ENCODE measurements at places on chromosomes 4 and X.

GRCh38 chr4:48968814-48969213, 17.3 kb upstream of the CWH43 start:
- DNase-seq: no peak

DNA sequence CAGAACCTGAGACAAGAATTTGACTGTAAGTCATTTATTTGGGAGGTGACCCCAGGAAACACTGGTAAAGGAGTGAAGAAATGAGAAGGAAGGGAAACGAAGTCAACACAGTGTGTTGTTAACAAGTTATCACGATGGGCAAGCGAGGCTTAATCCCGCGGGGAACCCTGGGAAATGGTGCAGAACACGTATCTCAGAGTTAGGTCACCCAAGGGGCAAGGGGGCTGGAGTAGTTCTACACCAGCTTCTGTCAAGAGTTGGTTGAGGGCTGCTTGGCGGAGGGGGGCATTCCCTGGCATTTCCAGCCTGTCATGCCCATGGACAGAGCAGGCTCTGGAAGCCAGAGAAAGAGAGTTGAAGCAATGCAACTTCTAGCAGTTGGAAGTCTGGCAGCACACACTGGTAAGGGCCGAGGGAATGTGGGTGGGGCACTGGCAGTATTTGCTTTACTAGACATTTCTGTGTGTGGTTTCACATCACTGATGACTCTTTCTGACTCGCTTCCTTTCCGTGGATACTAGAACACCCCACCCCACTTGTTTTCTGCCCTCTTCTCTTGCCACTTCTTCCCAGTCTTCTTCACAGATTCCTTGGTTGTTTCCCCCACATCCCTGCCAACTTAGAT, 52.2 kb upstream of the ADGRG2 start:
- no peak for DNase-seq

- DNase-seq: peak; percentile 30
These were observed 664 bp downstream of the PRSS12 start for GRCh38 chr4:118351851-118352827.

- DNase-seq: no peak
These were observed 15.1 kb downstream of the SLC2A9 start for GRCh38 chr4:10006231-10006600.

DNA sequence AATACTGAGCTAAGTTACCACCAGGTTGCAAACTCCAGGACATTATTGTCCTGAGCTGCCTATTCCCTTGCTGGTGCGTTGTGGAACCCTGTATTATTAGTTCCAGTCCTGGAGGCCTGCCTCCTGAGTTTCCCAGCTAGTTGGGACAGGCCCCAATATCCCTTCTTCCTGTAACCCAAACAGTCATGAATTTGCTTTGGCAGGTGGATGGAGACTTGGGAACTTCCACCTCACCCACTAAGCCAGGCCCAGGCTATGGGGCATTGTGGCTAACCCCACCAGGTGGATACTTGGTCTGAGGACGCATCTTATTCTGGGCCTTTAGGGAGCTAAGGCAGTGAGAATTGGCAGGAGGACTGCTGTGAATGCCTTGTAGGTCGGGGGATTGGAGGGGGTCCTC, 5.0 kb downstream of the RBM3 start:
- no peak for DNase-seq

DNA sequence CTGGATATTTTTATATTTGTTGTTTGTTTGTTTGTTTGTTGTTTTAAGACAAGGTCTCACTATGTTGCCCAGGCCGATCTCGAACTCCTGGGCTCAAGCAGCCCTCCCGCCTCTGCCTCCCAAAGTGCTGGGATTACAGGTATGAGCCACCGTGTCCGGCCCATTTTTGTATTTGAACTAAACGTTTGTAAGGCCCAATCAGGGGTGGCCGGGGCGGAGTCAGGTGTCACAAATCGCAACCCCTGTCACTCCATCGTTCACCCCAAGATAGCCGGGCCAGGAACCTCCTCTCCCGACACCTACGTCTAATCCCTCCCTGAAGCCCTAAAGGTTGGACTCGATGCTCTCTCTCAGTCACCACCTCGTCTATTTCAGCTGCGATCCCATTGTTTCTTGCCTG, 722 bp upstream of the EFHC2 start:
- DNase-seq: no peak

DNA sequence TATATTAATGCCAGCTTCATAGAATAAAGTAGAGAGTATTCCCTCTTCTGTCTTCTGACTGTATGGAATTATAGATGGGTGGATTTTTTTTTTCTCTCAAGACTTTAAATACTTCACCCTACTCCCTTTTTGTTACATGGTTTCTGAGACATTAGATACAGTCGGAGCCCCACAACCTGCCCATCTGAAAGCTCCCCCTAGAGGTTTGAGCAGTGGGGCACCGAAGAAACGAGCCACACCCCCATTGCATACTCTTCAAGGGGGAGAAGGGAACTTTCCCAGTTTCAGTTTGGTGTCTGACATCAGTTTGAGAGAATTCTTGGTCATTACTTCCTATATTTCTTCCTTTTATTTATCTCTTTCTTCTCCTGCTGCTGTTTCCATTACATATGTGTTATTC, 437.6 kb upstream of the AGA start:
- DNase-seq: no peak

DNA sequence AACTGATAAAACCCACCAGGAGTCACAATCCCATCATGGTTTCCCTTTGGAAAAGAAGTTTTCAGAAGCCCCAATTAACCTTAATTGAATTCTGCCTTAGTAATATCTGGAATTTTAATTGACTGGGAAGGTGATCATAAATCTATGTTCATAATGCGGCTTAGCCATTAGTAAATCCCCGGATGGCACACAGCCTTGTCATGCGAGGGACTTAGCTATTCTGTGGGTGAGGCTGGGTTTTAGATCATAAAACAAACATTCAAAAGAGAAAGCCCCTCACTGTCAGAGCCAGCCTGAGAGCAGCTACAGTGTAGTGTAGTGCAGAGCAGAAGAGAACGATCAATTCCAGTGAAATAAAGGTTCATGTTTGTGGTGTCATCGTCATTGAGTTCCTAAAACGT, 124.0 kb upstream of the NOCT start:
- no peak for DNase-seq

DNA sequence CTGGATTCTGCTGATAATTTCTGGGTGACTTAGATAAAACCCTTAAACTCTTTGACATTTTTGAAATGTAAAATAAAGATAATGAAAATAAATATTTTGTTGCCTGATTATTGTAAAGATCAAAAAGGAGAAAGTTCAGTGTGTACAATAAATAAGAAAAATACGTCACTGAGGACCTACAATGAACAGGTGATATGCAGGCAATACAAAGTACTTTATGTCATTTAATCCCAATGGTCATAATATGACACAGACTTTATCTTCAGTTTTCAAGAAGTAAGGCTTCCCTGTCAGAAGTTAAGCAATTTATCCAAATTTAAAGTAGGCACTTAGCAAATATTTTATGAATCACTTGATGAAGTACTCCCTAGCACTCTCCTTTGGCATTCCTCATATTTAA, 532.8 kb downstream of the GBA3 start:
- no peak for DNase-seq

DNA sequence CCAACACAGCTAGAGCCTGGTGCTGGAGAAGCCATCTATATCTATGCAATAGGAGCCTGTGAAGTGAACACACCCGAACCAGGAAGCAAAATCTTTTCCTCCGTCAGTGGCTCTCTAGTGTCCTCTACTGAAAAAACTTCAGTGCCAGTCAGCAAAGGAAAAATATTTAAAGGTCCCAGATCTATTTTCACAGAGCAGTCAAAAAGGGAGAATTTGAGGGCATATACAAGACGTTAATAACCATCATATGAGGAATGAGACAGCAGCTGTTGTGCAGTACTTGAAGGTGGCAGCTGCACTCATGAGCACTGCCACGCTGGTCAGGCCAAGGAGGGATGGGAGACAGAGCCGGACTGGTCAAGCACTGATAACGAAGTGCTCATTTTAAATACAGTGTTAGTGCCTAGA, 14.4 kb downstream of the MCUB start:
- peak; percentile 15 for DNase-seq

- no peak for DNase-seq
These were observed 279.0 kb downstream of the HS3ST1 start for GRCh38 chr4:11149612-11150259.

DNA sequence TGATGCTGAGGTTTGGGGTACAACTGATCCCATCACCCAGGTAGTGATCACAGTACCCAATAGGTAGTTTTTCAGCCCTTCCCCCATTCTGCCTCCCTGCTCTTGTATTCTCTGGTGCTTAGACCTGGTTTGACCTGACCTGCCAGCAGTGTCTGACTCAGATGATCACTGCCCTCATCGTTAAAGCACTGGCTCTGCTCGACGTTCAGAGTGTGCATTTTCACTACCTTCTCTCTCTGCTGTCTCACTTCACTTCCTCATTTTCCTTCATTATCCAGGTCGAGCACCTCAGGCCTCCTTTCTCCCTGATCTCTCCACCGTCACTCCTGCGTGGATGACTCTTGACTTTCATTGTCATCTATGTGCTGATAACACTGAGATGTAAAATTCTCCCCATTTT, 83.6 kb downstream of the PARM1 start:
- DNase-seq: no peak
